Activated CD4-positive, alpha-beta T cell treated with anti-CD3 and anti-CD28 coated beads for 1 hour (primary cell): ENCODE measurements at places on chromosomes 3 and 15.

GRCh38 chr3:134323966-134324962, 50.0 kb downstream of the AMOTL2 start:
- no peak for DNase-seq

- DNase-seq: no peak
Measured at GRCh38 chr3:184662187-184662586, 49.7 kb downstream of the MAGEF1 start.

GRCh38 chr3:121155028-121155427, 247.0 kb downstream of the STXBP5L start:
- DNase-seq: no peak

DNA sequence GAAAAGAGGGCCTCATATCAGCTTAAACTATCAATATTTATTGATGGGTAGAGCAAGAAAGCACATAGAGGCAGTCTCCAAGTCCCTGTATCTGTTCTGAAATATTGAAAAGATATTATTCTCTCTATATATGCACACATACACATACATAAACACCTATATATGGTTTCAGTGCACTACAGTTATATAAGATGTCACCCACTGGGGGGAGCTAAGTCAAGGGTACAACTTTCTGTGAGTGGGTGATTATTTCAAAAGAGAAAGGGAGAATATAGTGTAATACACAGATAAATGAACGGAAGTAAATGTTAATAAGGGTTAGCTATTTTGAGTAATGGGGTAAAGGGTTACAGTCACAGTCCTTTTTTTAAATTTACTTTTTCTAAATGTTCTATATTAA, 8.8 kb downstream of the SNTN start:
- DNase-seq: no peak

- DNase-seq: no peak
Measured at GRCh38 chr3:115022835-115023398, 124.2 kb downstream of the ZBTB20 start.

- DNase-seq: no peak
Measured at GRCh38 chr3:43953380-43953779, 262.6 kb downstream of the ABHD5 start.

GRCh38 chr3:30368978-30369377, 237.4 kb upstream of the TGFBR2 start:
- DNase-seq: no peak

- DNase-seq: no peak
Measured at GRCh38 chr15:91304786-91305185, 204.7 kb downstream of the SV2B start.

DNA sequence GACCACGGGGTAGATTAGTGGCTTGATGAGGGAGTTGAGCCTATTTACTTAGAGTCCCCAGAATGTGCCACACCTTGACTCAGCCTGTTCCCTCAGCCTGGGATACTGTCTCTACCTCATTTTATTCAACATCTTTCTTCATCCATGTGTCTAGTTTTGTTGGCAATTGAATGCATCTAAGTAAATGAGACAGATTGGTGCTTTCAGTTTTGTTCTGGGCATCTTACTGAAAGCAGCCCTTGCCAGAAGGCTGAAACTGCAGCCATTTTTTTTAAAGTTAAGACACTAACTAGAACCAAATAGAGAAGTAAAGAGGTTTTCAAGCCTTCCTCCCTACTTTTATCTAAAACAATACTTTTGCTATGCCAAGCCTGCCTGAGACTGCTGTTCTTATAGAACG, 246.8 kb downstream of the SLCO3A1 start:
- no peak for DNase-seq

- DNase-seq: no peak
Measured at GRCh38 chr15:79283252-79284048, 928 bp downstream of the ANKRD34C start.

DNA sequence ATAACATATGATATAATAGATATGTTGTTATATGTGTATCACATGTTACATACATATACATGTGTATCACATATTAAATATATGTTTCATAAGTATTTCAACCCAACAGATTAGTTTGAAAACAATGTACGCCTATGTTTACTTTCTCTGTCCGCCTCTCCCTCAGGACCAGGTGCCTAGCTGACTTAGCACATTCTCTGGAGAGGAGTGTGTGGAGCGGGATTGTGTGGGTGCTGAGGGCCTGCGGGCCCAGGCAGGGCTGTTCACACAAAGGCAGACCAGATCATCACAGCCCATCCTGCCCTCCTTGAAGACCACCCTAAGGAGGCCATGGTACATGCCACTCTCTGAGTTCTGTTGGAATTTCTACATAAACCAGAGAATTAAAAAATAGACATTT, 81.0 kb downstream of the PLXNA1 start:
- no peak for DNase-seq
